Pancreas (tissue), 10 donors: ENCODE measurements at places on chromosomes 16 and 17. TPM values are rescaled to one million over a fixed set of nuclear protein-coding genes. Genes with fewer than 3 reads are reported as not detected.

DNA sequence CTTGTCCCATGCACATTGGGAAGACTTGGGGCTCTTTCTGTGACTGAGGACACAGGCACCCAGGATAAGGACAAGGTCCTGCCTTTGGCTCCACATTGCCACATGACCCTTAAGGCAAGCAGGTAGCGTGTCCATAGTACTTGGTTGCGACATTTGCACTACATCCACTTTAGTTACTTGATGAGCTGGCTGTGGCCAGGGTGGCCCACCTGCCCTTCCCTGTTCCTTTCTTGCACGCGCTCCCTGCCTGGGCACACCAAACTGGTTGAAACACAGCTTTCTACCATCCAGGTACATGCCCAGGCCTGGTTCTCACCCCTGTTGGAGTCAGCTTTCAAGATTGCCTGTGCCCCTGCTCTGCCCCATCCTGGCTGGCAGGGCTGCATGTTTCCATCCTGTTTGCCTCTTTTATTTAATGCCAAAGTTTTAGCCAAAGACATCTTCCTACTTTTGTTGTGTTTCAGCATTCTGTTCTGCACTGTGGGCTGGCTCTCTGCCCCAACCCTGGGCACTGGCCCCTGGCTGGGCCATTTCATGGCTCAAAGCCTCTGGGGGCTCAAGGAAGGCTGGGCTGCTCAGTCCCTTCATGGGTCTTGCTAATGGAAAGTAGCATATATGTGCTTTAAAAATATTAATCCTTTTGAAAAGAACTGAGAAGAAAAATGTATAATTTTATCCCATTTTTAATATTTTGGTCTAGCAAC lies 3.2 kb downstream of the B3GNT9 start:
- no peak for DNase-seq

DNA sequence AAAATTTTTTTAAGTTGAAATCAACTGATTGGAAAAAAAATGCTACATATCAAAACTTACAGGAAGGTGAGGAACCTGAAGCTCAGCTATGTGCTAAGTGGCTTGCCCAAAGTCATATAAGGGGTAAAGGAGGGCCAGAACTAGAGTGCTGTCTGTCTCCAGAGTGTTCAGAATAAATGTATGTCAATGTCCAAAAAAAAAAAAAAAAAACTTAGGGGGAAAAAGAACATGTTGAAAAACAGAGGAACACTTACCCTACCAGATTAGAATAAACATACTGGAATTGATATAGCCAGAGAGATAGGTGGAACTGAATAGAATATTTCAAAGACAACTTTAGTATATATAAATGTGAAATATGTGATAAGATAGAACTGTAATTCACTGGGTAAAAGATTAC lies 11.5 kb downstream of the DCAF7 start:
- DNase-seq, result no peak

- no peak for DNase-seq
Observed at GRCh38 chr17:48633266-48633677, 7.1 kb upstream of the HOXB9 start.

DNA sequence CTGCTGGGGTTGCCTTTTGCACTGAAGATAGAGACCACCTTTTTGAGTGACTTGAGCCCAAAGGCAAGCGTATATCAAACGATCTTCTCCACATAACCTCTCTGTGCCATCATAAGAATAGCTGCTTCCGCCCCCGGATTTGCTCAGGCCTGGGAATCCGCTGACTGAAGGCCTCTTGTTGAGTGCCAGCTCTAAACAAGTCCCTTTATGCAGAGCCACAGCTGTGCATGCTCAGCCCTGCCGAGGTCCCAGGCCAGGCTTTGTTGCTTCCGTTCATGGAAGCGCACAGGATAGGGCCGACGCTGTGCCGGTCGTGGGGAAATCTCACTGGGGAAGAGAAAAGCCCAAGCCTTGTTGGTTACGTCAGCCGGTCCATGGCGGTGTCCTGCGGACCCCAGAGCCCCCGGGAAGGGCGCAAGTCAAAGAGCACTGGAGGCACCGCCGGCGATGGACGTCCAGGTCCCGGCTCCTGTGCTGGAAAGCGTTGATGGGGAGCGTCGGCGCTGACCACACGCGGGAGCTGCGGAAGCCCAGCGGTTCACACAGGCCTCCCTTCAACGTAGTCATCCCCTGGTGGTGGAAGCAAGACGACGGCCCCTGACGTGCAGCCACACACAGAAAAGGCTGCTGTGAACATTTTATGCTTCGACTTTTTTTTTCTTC lies 23.5 kb upstream of the RPL13 start:
- DNase-seq, result no peak

- no peak for DNase-seq
Observed at GRCh38 chr17:21077281-21077680, 34.5 kb upstream of the USP22 start.

GRCh38 chr17:7439462-7440112 lies at the start of gene FGF11:
FGF11 (plus strand) TSS chr17:7439512; CDS start chr17:7439621, 109 bp downstream.
- no peak for DNase-seq

GRCh38 chr17:83149761-83150251 lies 70.4 kb downstream of the METRNL start:
- no peak for DNase-seq

Gene ASGR1
- not detected for total RNA-seq

Gene MYH13
- total RNA-seq, result not detected

Gene DPEP1
- 109 TPM for total RNA-seq

Gene TMEM204
- 9.6 TPM for total RNA-seq

DNA sequence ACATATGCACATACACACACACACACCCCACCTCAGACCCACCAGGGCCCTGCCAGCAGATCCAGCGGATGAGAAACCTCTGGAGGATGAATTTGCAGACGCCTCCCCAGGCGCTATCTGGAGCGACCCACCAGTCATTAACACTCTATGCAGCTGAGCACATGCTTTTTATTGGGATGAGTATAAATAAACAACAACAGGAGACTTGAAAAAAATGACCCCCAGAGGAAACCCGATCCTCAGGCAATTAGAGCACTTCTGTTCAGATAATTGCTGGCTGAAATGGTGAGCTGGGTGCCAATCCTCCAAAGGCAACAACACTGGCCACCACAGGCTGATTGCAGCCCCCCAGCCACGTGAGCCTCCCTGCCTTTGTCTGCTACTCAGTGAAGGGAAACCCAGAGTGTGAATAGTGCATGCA lies 32.9 kb downstream of the DYNLRB2 start:
- no peak for DNase-seq

Gene TMEM208
- total RNA-seq, result 20.4 TPM

Gene ARHGAP23
- total RNA-seq, result 2.5 TPM

Gene ZNF688
- 9.8 TPM for total RNA-seq

Gene TBC1D3B
- 5.4 TPM for total RNA-seq

GRCh38 chr16:69481901-69482341 lies 57.5 kb downstream of the CYB5B start:
- DNase-seq, result peak; percentile 55

GRCh38 chr17:19596869-19597268 lies 51.7 kb upstream of the ALDH3A2 start:
- no peak for DNase-seq

DNA sequence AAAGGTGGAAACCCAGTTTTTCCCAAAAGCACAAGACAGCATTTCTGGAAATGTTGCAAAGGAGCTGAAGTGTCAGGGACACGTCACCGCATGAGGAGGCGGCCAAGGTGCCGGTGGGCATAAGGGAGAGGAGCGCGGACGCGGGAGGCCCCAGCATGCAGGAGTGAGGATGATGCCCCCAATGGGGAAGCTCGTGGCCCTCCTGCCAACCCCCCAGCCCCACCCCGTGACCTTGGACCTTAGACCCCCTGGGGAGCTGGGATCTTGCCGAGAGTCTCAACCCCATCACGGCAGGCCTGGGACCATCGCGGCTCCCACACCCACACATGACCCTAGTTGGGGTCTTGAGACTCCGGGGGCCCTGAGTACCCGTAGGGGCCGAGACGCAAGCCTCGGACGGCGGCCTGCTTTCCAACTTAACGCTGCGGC lies 119.4 kb upstream of the METRNL start:
- DNase-seq, result no peak

- no peak for DNase-seq
Observed at GRCh38 chr17:74956093-74956492, 16.5 kb downstream of the HID1 start.

Gene NPB
- not detected for total RNA-seq

DNA sequence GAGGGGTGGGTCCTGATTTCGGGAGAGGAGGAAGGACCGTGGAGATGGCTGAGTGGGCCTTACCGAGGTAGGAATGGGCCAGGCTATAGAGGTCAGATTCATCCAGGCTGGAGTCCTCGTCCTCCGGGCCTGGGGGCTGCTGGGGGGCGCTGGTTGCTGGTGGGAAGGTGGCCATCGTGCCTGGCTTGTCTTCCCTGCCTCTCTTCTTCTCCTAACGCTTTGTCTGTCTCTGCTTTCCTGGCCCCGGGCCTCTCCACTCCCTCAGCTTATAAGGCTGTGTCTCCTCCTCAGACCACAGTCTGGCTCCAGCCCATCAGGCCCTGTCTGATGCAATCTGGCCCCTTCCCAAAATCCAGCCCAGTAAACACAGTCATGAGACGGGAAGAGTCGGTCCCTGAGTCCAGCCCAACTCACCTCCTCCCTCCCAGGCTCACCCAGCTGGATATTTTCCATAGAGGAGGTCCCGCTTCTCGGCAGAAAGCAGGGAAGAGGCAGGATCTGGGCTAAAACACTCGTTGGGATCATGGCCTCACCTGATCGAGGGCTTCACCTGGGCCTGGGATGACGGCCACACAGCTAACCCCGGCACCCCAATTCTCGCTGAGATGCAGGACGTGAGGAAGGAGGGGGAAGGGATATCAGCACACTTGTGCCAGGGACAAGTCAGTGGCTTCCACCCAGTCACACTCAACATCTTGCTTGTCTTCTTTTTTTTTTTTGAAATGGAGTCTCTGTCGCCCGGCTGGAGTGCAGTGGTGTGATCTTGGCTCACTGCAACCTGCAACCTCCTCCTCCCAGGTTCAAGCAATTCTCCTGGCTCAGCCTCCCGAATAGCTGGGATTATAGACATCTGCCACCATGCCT lies at the start of gene NUPR1:
TSS of gene NUPR1 (minus strand) at position 242 of the 864 bp plus-strand sequence. CDS start at position 175, 67 bp downstream.
- peak; percentile 94 for DNase-seq

- no peak for DNase-seq
Observed at GRCh38 chr17:6376931-6377361, 58.0 kb downstream of the AIPL1 start.

DNA sequence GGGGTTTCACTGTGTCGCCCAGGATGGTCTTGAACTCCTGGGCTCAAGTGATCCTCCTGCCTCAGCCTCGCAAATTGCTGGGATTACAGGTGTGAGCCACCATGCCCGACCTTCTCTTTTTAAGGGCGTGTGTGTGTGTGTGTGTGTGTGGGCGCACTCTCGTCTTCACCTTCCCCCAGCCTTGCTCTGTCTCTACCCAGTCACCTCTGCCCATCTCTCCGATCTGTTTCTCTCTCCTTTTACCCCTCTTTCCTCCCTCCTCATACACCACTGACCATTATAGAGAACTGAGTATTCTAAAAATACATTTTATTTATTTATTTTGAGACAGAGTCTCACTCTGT lies 3.9 kb downstream of the STH start:
- DNase-seq, result no peak

- DNase-seq, result no peak
Observed at GRCh38 chr16:79826732-79827475, 226.4 kb upstream of the MAF start.

- DNase-seq, result no peak
Observed at GRCh38 chr17:40301315-40301714, 7.7 kb upstream of the RARA start.

DNA sequence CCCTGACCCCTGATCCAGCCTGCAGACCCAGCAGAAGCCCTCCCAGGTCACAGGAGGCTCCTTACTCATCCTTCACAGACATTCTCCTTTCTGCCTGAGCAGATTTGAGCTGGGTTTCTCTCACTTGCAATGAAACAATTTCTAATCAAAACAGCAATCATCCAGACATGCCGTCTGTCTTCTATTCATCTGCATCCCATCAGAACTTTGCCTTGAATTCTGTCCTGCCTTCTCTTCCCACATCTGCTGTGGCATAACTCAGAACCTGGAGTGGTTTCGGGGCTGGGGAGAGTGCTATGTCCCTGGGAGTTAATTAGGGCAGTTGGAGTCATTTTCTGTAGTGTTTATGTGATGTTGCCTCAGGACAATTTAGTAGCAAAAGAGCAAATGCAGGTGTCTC lies 278.6 kb downstream of the CBLN1 start:
- DNase-seq, result no peak

Gene KRTAP4-9
- not detected for total RNA-seq

Gene CCL15
- total RNA-seq, result not detected

Gene STX1B
- total RNA-seq, result 0.19 TPM

GRCh38 chr16:2149630-2150417 lies 1.4 kb downstream of the RAB26 start:
- DNase-seq, result no peak

- DNase-seq, result no peak
Observed at GRCh38 chr17:20116683-20117309, 107.6 kb downstream of the SPECC1 start.

- no peak for DNase-seq
Observed at GRCh38 chr17:27498615-27499309, 42.5 kb downstream of the KSR1 start.

Gene KRTAP9-4
- total RNA-seq, result not detected

Gene KLHL36
- total RNA-seq, result 24.6 TPM

GRCh38 chr17:14859542-14859941 lies 405.6 kb downstream of the PMP22 start:
- no peak for DNase-seq

DNA sequence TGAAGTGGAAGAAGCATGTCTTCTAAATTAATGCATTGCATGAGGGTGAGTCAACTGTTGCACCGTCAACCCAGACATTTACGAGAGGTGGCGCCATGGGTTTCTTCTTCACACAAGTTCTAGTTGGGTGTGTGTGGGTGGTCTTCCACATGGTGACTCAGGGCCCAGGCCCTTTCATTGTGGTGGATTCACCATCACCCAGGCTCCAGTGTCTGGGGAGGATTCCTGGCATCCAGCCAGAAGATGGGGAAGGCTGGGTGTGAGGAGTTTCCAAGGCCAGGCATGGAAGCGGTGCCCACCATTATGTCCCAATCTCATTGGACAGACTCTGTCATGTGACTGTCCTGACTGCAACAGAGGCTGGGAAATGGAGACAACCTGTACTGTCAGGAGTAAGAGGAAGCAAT lies 21.4 kb upstream of the JPH3 start:
- DNase-seq, result no peak
